ENCODE measurements at places on chromosomes 16 and 17.

DNA sequence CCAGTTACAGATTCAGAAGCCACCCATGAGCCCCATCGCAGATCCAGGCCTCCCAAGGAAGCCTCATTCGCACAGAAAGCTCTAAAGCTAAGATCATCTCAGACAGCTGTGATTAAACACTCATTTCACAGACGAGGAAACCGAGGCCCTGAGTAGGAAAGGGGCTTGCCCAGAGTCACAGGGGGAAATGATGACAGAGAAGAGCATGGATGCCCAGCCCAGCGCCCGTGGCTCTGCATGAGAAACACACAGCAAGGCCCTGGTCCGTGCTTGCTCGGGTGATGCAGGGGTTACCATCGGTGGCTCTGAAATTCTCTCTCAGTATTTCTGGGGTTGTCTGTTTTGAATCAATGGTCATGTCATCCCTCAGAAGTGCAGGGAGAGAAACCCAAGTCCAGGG is 109.6 kb downstream of the C16orf78 start:
- DNase-seq, result no peak
- H3K4me1 ChIP-seq, result peaks cover 4% of the 10 kb centered on the region
- H3K27me3 ChIP-seq, result no peaks in the 10 kb centered on the region
- H3K4me3 ChIP-seq, result no peak overlapping the region
- H3K36me3 ChIP-seq, result no peaks in the 10 kb centered on the region

GRCh38 chr16:47643323-47644000 is 182.3 kb downstream of the PHKB start:
- peaks cover 8% of the 10 kb centered on the region for H3K36me3 ChIP-seq
- H3K4me1 ChIP-seq, result peaks cover 3% of the 10 kb centered on the region
- no peak overlapping the region for H3K4me3 ChIP-seq

DNA sequence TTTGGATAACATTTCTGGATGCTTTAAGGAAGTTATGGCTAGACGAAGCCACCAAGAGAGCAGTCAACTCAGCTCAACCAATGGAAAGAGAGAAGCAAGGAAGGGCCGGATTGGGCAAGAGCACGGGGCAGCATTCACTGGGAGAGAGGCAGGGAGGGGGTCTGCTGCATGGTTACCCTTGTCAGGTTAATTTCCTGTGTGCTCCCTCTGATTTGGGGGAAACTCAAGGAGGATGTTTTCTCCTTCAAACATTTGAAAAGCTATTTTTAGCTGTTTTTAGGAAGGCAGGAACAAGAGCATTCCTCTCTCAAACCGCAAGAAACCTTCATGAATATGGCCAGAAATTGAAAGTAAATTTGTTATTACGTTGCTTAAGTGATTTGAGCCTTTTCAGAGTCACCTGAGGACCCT is 118.5 kb upstream of the ZFHX3 start:
- H3K4me3 ChIP-seq, result no peak overlapping the region
- no peaks in the 10 kb centered on the region for H3K27me3 ChIP-seq
- H3K36me3 ChIP-seq, result no peaks in the 10 kb centered on the region
- H3K4me1 ChIP-seq, result no peaks in the 10 kb centered on the region
- no peak overlapping the region for H3K27ac ChIP-seq
- no peak for DNase-seq

- DNase-seq, result peak; percentile 4
- H3K4me1 ChIP-seq, result no peaks in the 10 kb centered on the region
- H3K27ac ChIP-seq, result no peak overlapping the region
- no peak overlapping the region for H3K4me3 ChIP-seq
- no peaks in the 10 kb centered on the region for H3K27me3 ChIP-seq
These were observed 73.3 kb downstream of the TANC2 start for GRCh38 chr17:63039342-63039741.

DNA sequence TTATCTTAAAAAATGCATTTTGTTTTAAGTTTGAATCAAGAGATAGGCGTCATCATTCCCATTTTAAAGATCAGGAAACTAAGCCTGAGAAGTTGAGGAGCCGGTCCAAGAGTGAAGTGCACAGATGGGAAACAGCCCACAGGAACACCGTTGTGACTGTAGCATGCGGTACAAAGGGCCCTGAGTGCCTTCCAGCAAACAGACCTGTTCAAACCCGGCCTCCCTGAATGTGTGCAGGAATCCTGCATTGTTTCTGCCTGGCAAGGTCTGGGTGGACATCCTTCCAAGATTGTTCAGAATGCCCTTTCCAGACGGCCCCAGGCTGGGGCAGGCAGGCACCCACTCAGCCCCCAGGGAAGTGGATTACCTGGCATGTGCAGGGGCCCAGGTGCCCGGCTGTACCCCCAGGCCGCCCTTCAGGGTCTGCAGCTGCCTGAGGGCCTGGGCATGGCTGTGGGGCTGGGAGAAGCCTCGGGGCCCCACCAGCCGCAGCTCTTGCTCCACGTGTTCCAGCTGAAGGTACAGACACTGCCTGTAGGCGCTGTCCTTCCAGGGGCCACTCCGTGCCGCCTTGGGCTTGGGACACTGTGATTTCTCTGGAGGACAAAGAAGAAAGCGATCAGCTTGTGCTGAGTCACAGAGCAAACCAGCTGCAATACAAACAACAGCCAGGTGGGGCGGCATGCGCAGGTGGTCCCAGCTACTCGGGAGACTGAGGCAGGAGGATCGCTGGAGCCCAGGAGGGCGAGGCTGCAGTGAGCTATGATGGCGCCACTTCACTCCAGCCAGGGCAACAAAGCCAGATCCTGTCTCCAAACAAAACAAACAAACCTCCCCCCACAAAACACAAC is 45.0 kb upstream of the GCSH start:
- H3K27me3 ChIP-seq, result no peaks in the 10 kb centered on the region
- H3K27ac ChIP-seq, result no peak overlapping the region
- H3K4me3 ChIP-seq, result no peak overlapping the region
- DNase-seq, result no peak
- H3K4me1 ChIP-seq, result no peaks in the 10 kb centered on the region

GRCh38 chr17:14157822-14158221 is 78.8 kb downstream of the CDRT15 start:
- H3K4me1 ChIP-seq, result no peaks in the 10 kb centered on the region
- no peak for DNase-seq
- no peak overlapping the region for H3K4me3 ChIP-seq
- no peak overlapping the region for H3K27ac ChIP-seq
- H3K36me3 ChIP-seq, result no peaks in the 10 kb centered on the region

DNA sequence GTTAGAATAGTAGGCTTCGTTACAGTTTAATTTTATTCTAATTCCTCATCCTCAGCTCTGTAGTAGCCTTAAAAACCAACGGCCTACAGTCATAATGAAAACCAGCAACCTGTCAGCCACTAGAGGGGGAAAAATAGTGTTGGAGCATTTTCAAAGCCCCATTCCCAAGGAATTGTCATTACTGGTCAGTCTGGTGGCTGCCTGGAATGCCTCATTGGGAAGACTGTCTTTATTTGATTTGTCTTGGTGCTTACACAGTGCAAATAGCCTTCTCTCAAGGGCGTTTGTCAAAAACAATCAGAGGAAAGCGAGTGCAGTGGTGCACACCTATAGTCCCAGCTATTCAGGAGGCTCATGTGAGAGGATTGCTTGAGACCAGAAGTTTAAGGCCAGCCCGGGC is 4.7 kb downstream of the LPCAT2 start:
- H3K36me3 ChIP-seq, result no peaks in the 10 kb centered on the region
- no peak overlapping the region for H3K27ac ChIP-seq
- H3K4me3 ChIP-seq, result no peak overlapping the region
- peaks cover 8% of the 10 kb centered on the region for H3K27me3 ChIP-seq
- no peak for DNase-seq

DNA sequence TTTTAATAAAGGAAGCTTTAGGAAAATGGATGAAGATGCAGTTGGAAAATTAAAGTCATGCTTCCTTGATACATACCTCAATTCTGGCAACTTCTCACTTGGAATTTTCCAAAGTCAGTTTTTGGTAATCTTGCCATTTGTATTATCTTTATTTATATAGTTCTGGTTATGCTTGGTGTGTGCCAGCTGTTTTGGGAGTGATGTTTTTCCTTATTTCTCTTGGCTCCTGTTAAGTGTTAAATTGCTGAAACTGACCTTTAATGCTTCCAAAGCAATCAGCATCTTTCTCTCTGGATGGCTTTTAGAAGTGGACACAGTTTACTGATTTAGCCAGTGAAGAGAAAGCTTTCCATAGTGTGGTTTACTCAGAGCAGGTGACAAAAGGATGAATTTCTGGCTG is 70.1 kb upstream of the HAS3 start:
- H3K36me3 ChIP-seq, result peaks cover 8% of the 10 kb centered on the region
- no peak for DNase-seq
- H3K27ac ChIP-seq, result no peak overlapping the region
- no peak overlapping the region for H3K4me3 ChIP-seq

GRCh38 chr16:15899538-15900100 is 11.2 kb upstream of the CEP20 start:
- DNase-seq, result no peak
- H3K4me3 ChIP-seq, result no peak overlapping the region
- no peak overlapping the region for H3K27ac ChIP-seq
- H3K36me3 ChIP-seq, result no peaks in the 10 kb centered on the region
- no peaks in the 10 kb centered on the region for H3K4me1 ChIP-seq
- no peaks in the 10 kb centered on the region for H3K27me3 ChIP-seq

GRCh38 chr16:10624527-10624926 is 44.1 kb upstream of the EMP2 start:
- DNase-seq, result no peak
- H3K27ac ChIP-seq, result no peak overlapping the region
- H3K4me3 ChIP-seq, result no peak overlapping the region
- no peaks in the 10 kb centered on the region for H3K36me3 ChIP-seq
- no peaks in the 10 kb centered on the region for H3K27me3 ChIP-seq

- no peak overlapping the region for H3K27ac ChIP-seq
- H3K4me1 ChIP-seq, result no peaks in the 10 kb centered on the region
- DNase-seq, result no peak
- peaks cover 8% of the 10 kb centered on the region for H3K27me3 ChIP-seq
- no peaks in the 10 kb centered on the region for H3K36me3 ChIP-seq
These were observed 21.5 kb downstream of the HSD17B2 start for GRCh38 chr16:82056550-82056896.

GRCh38 chr16:1261131-1261892 is 5.4 kb downstream of the TPSD1 start:
- peaks cover 9% of the 10 kb centered on the region for H3K4me1 ChIP-seq
- H3K27me3 ChIP-seq, result peaks cover 18% of the 10 kb centered on the region
- H3K27ac ChIP-seq, result no peak overlapping the region

GRCh38 chr17:50634224-50634914 is at the start of gene ABCC3:
TSS of gene ABCC3 (plus strand) at chr17:50634881. CDS start at chr17:50634937, 56 bp downstream.
- H3K27me3 ChIP-seq, result peaks cover 12% of the 10 kb centered on the region
- no peak within 1 kb of the TSS for H3K27ac ChIP-seq
- peaks cover 6% of the 10 kb centered on the region for H3K4me1 ChIP-seq
- H3K36me3 ChIP-seq, result no peaks in the 10 kb centered on the region
- no peak for DNase-seq

GRCh38 chr17:13647543-13648021 is 45.9 kb upstream of the HS3ST3A1 start:
- H3K4me1 ChIP-seq, result no peaks in the 10 kb centered on the region
- H3K36me3 ChIP-seq, result no peaks in the 10 kb centered on the region
- DNase-seq, result no peak
- H3K27ac ChIP-seq, result no peak overlapping the region
- peaks cover 2% of the 10 kb centered on the region for H3K27me3 ChIP-seq
- H3K4me3 ChIP-seq, result no peak overlapping the region

DNA sequence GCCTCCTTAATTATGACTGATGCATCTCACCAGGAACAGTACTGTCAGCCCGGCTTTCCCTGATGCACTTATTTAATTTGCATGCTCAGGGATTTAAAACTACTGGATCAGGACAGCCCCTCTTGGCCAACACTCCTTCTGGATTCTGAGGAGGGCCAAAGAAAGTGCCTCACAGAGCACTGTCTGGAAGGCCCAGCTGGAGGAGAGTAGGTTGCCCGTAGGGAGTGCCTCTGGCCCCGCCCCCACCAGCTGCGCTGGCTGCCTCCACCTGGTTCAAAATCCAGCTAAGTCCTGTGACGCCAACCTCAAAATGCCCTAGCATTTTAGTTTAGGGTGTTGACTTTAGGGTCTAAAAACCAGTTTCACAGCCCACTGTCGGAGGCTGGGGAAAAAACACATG is 49.4 kb upstream of the SREBF1 start:
- H3K27ac ChIP-seq, result no peak overlapping the region
- H3K4me1 ChIP-seq, result no peaks in the 10 kb centered on the region
- no peaks in the 10 kb centered on the region for H3K27me3 ChIP-seq
- H3K36me3 ChIP-seq, result peaks cover 16% of the 10 kb centered on the region
- no peak for DNase-seq
- H3K4me3 ChIP-seq, result no peak overlapping the region

Measured in natural killer cell (primary cell).